Activated T-helper 1 cell treated with anti-CD3 and anti-CD28 coated beads, Interleukin-12 subunit alpha, Interleukin-12 subunit beta, Interleukin-2, Interleukin-4 antibody, amounts not matched to agents 30 ng/mL and 10 ng/mL and 1 ng/mL, durations not matched to agents 14 hours and 24 hours and 36 hours (primary cell): ENCODE measurements at places on chromosomes 5 and 9. TPM values are rescaled to one million over a fixed set of nuclear protein-coding genes. Genes with fewer than 3 reads are reported as not detected.

DNA sequence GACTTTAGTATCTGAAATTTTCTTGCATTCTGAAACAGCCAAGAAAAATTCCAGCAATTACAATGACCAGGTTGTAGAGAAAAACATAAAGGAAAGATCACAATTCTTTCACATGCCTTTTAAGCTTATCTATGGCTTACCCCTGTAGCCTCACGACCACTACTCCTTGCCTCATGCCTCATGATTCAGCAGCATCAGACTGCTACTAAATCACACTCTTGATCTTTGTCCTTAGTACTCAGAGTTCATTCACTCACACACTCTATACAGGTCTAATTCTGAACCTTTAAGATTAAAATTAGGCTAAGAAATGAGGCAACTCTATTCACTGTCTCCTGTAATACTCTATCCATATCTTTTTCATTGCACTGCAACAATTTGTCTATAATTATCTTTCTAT, 415.1 kb downstream of the MLLT3 start:
- no peak for DNase-seq

- no peak for DNase-seq
Observed at GRCh38 chr9:16561121-16561520, 309.3 kb downstream of the BNC2 start.

GRCh38 chr5:138649775-138650174, 74.6 kb upstream of the HSPA9 start:
- DNase-seq, result no peak

- DNase-seq, result no peak
Observed at GRCh38 chr5:541539-542318, 17.5 kb upstream of the SLC9A3 start.

The ZNG1C gene
- 35.0 and 35.8 TPM in 2 replicates for total RNA-seq

The C5orf24 gene
- total RNA-seq, result 42.2 and 43.2 TPM in 2 replicates

DNA sequence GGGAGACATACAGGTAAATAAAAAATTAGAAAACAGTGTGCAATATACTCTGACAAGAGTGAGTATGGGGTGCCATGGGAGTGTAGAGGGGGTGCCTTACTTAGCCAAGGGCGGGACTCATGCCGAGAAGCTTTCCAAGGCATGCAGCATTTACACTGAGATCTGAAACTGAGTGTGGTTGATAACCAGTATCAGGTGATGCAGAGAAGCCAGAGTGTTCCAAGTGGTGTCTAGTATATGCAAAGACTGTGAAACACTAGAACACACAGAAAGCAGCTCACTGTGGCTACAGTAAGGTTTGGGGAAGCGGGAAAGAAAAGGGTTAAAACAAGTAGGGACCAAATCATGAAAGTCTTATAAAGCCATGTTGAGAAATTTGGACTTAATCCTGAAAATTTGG, 30.5 kb upstream of the ERBIN start:
- DNase-seq, result no peak

- no peak for DNase-seq
Observed at GRCh38 chr9:110153431-110153830, 54.5 kb downstream of the C9orf152 start.

- DNase-seq, result no peak
Observed at GRCh38 chr9:110537841-110538646, 41.5 kb downstream of the SVEP1 start.

DNA sequence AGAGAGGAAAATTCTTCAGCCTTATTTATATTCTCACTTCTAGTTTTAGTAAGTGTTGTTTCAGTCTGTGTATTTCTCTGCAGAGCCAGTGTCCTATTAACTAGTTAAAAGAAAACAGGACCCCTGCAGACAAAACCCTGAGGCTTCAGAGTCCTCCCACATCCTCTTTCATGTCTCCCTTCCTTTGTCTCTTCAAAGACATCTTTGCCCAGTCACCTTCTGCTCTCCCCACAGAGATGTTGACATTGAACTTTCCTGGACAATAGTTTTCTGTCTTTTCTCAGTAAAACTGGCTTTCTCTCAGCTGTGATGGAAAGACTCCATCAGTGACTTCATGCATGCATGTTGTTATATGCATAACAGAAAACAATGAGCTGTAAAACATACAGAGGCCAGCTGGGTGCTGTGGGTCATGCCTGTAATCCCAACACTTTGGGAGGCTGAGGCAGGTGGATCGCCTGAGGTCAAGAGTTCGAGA, 20.2 kb downstream of the GRAMD2B start:
- no peak for DNase-seq

The PCDHGC4 gene
- total RNA-seq, result not detected in 2 replicates

DNA sequence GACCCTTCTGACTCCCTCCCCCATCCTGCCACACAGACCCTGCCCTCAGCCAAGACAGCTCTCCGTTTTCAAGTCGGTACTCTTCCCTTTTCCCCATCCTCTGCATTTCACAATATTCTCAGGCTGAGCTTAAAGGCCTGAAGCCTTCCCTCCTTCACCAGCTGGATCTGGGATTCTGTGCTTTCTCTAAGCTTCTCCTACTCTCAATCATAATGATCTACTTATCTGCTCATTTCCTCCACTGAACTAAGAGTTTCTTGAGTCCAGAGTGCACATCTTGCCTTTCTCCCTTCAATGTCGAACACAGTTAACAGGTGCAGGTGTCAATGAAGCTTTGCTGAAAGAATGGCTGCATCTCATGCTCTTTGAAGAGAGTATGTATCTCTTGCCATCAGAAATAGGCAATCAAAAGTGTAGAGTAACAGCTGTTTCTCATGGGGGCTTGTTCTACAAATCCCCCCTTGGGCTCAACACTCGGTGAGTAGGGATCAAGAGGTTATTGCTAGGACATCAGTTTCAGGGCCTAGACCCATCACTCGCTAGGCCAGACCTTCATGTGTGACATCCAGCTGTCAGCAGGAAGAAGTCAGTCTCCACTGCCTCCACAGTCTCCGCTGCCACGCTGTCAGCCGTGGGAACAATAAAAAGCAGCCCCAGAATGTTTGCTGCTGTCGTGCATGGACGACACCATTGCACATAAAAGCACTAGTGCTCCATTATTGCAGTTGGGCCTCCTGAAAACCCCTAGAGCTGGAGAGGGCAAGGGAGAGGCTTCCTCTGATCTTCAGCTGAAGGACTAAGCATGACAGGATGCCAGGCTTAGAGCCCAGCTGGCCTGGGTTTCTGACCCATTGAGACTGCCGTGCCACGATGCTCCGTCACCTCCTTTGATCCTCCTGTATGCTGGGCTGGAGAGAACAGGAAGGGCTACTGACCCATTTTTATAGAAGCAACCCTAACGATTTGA, 23.7 kb downstream of the TRAF1 start:
- DNase-seq, result no peak

GRCh38 chr9:133892193-133892920, 99.8 kb downstream of the VAV2 start:
- DNase-seq, result no peak

DNA sequence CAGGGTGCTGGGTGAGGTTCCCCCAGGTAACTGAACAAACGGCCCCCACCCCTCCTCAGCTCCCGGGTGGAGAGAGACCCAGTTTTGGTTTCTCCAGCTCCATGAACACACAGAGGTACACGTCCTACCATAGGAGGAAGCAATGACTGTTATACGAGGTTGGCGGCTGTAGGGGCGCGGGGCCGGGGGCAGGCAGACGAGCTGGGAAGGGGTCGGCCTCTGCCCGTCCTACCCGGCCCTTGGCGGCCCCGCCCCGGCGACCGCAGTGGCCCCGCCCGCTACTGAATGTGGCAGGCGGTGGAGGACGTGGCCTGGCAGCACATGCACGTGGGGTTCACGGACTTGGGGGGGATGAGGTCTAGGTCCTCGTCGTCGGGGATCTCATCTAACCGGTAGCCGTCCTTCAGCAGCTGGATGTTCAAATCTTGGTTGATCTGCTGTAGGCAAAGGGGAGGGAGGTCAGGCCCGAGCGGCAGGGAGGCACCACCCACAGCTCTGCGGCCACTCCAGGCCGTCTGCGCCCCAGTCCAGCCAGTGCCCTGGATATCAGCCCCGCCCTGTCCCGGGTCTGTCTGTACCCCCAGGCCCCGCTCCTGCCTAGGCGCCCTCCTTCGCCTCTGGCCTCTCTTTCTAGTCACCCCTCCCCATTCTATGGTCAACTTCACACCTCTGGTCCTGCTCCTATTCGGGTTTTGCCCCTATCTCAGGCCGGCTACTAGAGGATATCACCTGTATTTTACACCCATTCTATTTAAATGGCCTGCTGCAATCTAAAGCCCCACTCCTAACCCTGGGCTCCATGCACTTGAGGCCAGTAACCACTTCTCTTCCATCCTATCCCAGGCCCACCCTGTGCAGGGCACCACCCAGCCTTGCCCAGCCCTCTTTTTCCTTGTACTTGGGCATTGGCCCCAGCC, 24.2 kb upstream of the MYORG start:
- no peak for DNase-seq

DNA sequence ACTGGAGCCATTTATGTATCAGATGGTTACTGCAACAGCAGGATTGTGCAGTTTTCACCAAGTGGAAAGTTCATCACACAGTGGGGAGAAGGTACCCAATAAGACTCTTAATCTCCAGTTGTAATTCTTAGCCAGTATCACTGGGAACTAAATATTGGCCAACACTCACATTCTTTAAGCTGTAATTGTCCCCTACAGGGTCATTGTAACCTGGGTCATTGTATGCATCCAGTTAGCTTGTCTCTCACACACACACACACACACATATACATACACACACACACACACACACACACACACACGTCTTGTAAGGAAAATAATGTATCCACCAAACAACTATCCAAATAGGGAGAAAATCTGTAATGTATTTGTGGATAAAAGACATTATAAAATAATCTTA, 113.0 kb downstream of the GIN1 start:
- DNase-seq, result no peak
